Right lobe of liver (tissue), 6 donors: ENCODE measurements at places on chromosomes 1 and 21.
A peak's percentile ranks its signal among the peaks of the same experiment; 100 is the strongest.

GRCh38 chr1:84254703-84255238, 46.7 kb upstream of the SAMD13 start:
- DNase-seq: no peak

DNA sequence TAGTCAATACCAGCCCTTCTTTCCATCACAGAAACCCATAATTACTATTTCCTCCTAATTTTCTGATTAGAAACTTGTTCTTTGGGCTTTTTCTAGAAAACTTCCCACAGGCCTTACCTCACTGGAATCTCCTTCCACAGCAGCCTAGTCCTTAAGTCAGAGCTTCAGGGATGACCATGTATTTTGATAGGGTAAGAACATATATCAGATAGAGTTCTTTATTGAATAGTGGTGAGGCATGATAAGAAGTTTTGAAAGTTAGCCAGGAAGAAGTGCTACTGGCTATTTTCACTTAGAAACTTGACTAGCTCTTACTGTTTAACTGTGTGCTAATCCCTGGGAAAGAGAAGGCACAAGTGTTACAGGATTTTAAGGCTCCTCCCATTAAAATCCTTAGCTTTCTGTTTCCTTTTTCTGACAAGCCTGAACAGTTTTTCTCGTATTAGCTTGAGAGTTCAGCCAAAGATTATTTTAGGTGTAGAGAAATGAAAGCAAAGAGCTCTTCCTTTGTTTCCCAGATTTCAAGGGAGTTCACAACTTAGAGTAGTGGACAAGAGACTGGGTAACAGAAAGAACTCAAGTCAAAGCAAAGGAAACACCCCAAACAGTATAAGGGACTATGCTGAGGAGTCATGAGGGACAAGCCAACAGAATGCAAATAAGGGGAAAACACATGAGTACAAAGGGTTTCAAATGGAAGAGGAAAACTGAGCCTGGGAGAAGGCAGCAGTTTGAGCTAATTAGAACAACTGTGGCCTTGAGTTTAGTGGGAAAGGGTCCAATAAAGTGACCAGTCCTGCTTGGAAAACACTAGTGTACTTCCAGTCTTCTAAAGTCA, 37.2 kb upstream of the AIM2 start:
- no peak for DNase-seq

GRCh38 chr1:169106095-169106920, at the start of gene ATP1B1:
ATP1B1 (plus strand) TSS chr1:169106690; CDS start chr1:169106830, 140 bp downstream.
- peak; percentile 93 for DNase-seq

DNA sequence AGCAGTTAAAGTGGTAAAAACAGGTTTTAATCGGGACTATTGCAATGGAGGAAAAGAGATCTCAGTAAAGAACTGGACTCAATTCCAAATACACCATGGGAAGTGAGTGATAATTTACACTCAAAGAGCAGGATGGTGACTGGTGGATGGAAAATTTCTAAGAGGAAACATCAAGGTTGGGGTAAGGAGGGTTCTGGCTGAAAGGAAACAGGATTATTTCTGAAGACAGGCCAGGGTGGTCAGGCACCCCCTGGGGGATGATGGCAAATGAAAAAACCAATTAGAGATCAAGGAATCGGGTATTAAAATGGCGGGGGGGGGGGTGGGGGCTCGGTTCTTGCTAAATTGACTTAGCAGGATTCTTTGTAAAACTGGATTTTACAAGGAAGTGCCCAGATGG, 12.3 kb upstream of the HSD11B1 start:
- no peak for DNase-seq
